ENCODE measurements at places on chromosomes 1 and 21.

- DNase-seq: no peak
Observed at GRCh38 chr1:1101503-1101902, 14.4 kb downstream of the C1orf159 start.

DNA sequence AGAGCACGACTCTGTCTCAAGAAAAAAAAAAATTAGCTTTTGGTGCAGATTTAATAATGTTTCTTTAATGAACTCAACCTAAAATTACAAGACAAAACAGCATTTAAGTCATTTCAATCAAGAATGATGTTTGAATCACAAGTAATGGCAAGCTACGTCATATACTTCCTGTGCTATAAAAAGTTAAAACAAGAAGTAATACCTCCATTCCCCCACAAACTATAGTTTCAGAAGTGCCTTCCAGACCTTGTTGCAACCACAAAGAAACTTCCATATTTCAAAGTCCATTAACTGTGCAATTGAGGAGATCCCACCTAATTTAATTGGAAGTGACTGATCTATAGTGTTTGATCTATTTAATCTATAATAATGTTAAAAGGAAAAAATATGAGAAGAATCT lies 15.1 kb downstream of the NRDC start:
- DNase-seq: no peak

DNA sequence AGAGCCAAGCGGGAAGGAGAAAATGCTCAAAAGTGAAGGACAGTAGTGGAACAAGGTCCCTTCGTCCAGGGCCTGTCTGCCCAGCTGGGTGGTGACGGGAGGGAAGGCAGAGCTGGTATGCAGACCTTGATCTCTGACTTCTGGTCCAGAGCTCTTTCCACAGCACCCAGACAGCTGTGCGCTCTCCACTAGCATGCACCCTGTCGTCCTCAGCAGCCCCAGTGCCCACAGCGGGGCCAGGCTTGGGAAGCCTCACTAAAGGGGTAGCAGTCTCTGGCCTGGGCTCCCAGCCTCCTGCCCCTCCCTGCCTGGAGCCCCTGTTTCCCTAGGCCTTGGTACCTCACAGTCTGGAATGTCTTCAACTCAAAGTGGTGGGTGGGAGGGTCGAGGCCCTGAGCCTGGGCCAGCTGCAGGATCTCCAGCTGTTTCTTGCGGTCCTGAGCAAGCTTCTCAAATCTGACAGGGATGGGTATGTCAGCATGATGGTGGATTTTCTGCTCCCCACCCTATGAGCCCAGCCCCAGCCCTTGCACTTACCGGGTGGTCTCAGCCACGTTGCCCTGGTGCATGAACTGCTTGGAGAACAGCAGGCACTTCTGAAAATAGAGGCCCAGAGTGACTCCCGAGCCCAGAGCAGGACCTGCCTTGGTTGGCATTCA lies 10.0 kb downstream of the CC2D1B start:
- no peak for DNase-seq

DNA sequence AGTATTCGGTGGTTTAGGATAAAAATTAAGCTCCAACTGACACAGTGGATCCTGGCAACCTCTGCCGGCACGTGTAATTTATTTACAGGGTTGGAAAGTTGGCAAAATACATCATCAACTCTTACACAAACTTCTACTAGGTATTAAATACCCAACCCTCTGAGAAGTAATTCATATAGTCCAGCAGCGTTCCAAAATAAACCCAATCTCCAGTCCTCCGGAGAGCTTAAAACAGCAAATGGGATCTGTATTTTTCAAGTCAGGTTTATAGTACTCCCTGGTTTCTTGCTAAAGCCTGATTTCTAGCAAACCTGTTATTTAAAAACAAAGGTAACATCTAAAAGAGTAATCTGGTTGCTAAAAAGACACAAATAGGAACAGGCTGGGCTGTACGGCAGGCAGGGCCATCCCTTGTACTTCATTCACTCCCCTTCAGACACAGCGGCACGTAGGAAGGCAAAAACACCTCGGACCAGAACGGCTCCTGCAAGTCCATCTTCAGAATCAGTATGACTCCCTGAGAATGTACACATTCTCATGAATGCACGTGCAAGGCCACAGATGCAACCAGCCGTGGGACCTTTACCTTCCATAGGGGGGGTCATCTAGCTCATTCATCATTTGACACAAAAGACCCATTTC lies 8.6 kb downstream of the GLIS1 start:
- DNase-seq: no peak

GRCh38 chr1:41626146-41626545 lies 141.7 kb upstream of the EDN2 start:
- DNase-seq: no peak

DNA sequence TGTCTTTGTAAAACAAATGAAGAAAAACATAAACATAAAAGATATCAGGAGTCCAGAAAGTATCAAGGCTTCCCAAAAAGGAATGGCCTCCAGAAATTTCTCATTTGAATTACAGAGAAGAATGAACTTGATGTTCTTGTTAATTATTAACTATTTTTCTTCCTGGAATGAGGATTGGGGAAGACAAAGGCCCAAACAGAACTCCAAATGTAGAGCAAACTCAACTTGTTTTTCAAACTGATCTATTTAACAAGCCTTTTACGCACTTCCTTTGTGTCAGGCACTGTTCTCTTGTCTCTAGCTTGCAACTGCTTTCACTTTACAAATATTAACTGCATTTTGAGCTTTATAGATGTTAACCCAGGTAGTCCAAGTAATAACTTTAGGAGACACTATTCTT lies 45.5 kb downstream of the LAMC2 start:
- no peak for DNase-seq

DNA sequence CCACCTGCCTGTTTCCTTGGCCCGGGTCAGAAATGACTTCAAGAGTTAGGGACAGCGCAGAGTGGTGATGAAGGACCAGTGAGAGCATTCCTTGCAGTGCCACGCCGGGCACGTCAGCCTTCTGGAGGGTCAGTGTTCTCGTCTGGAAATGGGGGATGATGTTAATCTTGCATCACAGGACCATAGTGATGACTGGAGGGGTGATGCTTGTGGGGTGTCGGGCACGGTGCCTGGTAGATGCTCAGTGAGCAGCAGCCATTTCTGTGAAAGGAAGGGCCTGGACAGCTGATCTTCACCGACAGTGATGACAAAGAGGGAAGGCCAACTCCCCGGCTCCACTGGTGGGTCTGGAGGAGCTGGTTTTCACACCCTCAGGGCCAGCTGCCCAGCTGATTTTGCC lies 56.2 kb downstream of the DDX20 start:
- no peak for DNase-seq

DNA sequence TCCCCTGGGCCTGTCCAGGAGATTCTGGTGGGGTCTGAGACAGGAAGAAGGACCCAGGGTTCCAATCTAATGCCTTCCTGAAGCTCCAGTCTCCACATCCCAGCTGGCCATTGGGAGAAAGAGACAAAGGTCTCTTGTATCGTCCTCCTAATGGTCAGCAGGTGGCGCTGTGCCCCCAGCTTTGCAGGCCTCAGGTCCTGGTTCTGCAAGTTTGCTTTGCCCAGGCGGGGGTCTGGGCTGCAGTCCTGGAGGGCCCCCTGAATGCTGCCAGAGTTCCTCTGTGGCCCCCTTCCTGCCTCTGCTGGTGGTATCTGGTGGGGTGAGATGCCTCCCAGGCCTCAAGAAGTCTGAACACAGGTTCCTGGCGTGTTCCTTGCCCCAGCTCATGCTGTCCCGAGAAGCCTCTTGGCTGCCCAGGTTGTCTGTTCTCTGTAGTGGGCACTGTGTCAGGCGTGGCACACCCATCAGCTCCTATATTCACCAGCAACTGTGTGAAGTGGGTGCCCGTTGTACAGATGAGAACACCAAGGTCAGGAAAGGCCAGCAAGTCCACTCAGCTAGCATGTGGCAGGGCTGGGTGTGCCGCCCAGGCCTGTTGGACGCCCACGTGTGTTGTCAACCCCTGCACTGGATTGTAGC lies 33.8 kb upstream of the CSF3R start:
- DNase-seq: peak; percentile 15

- DNase-seq: no peak
Observed at GRCh38 chr1:44947063-44947773, 39.2 kb downstream of the EIF2B3 start.

DNA sequence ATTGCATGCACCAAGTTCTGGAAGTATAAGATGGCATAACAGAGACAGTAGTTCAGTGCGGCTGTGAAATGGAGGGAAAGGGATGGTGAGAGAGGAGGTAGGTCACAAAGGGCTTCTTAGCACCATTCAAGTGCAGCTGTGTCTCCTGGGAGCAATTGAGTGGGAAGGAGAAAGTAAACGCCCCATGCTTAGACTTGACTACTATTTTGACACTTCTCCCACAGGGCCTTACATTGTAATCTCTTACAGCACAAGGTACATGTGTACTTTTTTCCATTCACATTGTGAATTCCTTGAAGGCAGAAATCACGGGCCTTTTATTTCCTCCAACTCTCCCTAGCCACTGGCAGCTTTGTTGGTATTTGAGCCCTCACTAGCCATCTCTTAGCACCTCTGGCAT lies 239.6 kb upstream of the FOXD3 start:
- no peak for DNase-seq

GRCh38 chr1:58815069-58815685 lies 31.3 kb upstream of the JUN start:
- peak; percentile 17 for DNase-seq

- no peak for DNase-seq
Observed at GRCh38 chr1:33454646-33455282, 17.7 kb upstream of the ZSCAN20 start.

- DNase-seq: no peak
Observed at GRCh38 chr1:51981555-51981954, 8.9 kb downstream of the RAB3B start.

DNA sequence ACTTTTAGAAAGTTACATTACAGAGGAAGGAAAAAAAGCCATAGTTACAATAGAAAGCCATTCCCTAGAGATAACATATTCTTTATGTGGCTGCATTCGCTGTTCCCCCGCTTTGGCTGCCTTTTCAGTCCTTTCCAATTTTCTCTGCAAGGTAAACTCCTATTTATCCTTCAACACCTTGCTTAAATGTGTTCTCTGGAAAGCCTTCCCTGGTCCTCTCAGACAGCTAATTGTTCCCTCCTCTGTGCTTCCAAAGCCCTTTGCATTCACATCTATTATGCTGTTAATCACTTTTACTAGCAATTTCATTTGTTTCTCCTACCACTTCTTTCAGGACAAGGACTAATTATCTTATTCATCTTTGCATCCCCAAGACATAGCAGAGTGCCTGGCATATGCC lies 1.6 kb downstream of the PHC2 start:
- DNase-seq: no peak

GRCh38 chr1:197092491-197093023 lies 25.5 kb upstream of the F13B start:
- no peak for DNase-seq

DNA sequence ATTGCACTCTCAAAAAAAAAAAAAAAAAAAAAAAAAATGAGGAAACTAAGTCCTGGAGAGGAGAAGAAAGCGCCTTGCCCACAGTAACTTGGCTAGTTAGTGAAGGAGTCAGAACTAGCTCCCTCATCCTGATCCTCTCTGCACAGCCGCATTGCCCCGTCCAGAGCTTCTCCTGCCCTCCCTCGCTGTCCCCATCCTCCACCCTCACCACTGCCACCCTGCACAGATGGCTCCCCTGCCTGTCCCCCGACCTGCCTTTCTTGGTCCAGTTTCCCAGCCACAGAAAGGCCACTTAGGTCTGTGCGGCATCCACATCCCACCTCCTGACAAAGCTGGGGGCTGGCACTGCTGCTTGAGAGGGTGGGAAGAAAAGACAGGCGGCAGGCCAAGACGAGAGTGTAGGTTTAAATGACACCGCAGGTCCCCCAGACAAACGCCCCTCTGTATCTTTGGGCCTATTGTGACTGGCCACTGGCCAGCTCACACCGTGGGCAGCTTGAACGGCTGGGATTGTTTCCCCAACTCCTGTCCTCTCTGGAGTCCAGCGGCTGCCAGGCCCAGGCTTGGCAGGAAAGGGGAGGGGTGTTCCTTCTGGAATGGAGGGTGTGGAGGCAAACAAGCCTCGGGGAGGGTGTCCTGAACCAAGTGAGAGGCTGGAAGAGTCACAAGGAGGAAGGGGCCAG lies 20.2 kb downstream of the NCMAP start:
- DNase-seq: no peak

GRCh38 chr1:183043872-183044854 lies 20.9 kb downstream of the LAMC1 start:
- DNase-seq: no peak

- DNase-seq: no peak
Observed at GRCh38 chr1:234102583-234102982, 198.1 kb downstream of the SLC35F3 start.

- DNase-seq: peak; percentile 91
Observed at GRCh38 chr1:150106341-150106740, 38.8 kb downstream of the VPS45 start.

GRCh38 chr1:82317671-82318070 lies 516.9 kb downstream of the ADGRL2 start:
- no peak for DNase-seq

DNA sequence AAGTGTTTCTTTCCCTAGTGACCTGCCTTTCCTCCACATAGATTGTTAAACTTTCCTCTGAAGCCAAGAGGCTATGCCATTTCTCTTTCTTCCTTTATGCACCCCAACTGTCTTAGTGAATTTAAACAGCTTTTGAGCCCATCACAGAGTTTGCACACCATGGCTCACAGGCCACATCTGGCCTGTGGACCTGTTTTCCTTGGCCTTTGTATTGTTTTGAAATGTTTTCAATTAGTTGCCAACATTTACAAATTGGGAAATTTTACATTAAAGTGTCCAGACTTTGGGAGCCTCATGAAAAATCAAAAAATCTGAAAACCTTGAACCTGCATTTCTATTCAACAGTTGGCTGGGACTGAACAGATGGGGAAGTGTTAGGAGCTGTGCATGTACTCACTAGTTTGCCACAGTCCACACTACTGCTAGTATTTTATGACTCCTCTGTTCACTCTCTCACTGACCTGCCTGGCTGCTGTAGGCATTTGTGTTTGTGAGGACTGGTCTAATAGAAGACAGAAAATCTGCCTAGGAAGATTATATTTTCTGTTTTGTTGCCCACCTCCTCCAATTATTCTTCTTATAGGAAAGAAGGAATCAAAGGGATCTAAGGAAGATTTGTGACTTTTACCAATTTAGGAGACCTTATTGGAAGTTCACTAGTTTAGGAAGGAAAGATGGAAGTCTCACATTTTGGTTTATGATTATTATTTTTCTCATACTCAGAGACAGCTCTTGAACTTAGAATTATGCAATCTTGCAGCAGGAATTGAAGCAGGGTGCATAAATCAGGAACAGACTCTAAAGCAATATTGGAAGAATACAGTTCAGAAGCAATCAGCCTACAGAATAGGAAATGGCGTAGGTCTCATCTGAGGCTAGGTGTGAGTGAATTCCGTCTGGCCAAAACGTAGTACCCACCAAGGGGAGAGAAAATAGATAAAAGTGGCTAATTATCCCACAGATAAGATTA lies 134.7 kb downstream of the HLX start:
- DNase-seq: no peak

Data from T-helper 2 cell (primary cell).